ENCODE measurements at places on chromosomes 16 and 17. TPM values are rescaled to one million over a fixed set of nuclear protein-coding genes. Genes with fewer than 3 reads are reported as not detected.

- no peak for DNase-seq
Observed at GRCh38 chr17:66747578-66748275, 87.2 kb upstream of the CACNG5 start.

The RPH3AL gene
- total RNA-seq: 9.9 TPM

The CLEC18C gene
- 0.29 TPM for total RNA-seq

The GRAPL gene
- 6.5 TPM for total RNA-seq

The CHMP1A gene
- 134 TPM for total RNA-seq

DNA sequence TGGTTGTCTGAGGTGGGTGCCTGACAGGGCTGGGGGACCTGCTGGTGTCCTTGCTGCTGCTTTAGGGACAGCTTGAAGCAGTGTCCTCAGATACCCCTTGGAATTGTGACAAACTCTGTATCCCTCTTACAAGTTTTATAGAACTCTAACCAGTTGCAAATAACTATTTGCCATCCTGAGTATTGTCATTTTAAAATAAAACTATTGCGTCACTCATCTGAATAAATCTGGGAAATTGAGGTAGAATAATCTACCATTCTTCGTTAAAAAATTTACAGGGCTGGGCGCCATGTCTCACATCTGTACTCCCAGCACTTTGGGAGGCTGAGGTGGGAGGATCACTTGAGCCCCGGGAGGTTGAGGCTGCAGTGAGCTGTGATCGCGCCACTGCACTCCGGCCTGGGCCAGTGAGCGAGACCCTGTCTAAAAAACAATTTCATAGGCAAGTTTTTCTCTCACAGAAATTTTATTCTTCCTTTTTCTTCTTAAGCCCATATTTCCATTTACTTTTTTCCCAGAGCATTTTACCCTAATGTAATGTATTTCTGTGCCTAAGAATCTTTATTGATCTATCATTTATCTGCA, 14.2 kb downstream of the ZNF750 start:
- no peak for DNase-seq

- no peak for DNase-seq
Observed at GRCh38 chr17:33385713-33386112, 92.6 kb upstream of the ASIC2 start.

- DNase-seq: no peak
Observed at GRCh38 chr17:57534863-57535248, 210.2 kb downstream of the CCDC182 start.

GRCh38 chr16:46648656-46649055, 27.5 kb upstream of the SHCBP1 start:
- DNase-seq: no peak

DNA sequence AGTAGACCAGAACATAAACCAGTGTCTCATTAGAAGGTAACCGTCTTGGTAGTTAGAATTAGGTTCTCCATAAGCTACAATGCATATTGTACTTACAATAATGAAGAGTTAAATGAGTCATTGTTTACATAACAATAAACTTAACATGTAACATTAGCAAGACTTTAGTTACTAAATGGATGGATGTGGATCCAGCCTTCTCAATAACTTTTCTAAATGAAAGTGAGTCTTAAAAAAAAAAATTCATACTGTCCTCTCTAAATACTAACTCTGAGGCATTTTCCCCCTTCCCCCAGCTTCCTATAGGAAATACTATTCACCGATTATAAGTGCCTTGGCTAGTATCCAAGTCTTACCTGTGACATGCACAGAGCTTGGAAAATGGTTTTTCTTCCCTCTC, 155.3 kb downstream of the CYB561 start:
- no peak for DNase-seq

GRCh38 chr17:76239538-76240274, 587 bp downstream of the RNF157 start:
- no peak for DNase-seq

- DNase-seq: no peak
Observed at GRCh38 chr17:41052566-41052965, 2.5 kb downstream of the KRTAP2-2 start.

The BEAN1 gene
- not detected for total RNA-seq

DNA sequence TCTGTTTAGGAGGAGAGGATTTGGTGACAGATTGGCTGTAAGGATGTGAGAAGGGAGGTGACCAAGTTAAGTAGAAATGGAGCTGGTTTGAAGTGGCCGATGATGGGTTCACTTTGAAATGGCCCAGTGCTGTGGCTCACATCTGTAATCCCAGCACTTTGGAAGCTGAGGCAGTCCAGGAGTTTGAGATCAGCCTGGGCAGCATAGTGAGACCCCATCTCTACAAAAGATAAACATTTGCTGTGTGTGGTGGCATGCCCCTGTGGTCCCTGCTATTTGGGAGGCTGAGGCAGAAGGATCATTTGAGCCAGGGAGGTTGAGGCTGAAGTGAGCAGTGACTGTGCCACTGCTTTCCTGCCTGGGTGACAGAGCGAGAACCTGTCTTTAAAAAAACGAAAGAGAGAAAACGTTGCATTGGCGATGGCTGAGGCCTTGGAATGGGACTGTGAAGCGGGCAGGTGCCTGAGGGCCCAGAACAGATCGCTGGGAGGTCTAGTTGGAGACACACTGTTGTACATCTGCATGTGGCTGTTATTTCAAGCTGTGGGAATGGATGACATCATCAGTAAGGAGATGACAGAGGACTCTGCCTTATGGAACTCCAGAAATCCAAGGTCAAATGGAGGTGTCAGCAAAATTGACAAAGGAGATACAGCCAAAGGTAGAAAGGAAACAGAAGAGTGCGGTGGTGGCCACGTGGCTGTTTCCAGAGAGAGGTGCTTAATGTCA, 5.5 kb downstream of the COG1 start:
- DNase-seq: no peak

DNA sequence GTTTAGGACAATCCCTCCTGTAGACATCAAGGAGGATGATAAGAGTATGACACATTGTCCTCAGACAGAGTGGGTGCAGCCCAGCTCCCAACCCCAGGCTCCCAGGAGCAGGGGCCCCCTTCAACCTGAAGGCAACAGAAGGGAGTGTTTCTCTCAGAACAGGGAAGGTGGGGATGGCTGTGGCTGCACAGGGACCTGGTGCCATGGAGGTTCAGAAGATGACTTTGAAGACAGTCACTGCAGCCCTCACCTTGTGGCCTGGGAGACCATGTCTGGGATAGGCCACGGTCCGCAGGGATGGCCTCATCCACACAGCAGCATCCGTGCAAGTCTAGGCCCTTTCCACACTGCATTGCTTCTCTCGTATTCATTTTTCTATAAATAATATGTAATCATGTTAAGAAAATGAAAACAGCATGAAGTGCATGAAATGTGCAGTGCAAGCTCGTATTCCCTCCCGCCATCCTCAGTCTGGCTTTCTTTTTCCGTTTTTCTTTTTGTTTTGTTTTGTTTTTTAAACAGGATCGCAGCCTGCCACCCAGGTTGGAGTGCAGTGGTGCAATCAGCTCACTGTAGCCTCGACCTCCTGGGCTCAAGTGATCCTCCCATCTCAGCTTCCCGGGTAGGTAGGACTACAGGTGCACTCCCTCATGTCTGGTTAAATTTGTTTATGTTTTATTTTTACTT, 71.1 kb downstream of the METRNL start:
- DNase-seq: no peak

- DNase-seq: no peak
Observed at GRCh38 chr16:72422308-72422897, 250.4 kb upstream of the PMFBP1 start.

DNA sequence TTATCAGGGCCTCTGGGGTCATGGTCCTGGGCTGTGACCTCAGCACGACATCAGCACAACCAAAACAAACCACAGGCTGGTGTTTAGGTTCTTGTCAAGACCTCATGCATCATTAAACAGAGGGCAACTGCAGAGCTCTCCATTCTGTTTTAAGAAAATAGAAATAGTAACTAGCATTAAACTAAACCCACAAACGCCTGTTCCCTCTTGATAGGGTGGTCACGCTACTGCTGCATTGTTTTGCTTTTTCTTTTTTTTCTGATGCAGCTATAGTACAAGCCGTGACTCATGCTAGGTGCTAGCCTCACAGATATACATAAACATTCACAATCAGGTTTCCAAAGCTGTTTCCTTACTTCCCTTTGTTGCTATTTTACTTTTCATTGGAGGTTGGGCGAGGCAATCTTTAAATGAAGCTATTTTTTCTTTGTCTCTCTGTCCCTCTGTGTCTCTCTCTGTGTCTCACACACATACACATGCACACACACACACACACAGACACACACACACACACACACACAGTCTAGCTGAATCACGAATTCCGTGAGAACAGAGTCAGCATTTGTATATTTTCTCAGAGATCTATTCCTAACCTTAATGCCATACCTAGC, 310.3 kb downstream of the CDH13 start:
- DNase-seq: peak; percentile 37

DNA sequence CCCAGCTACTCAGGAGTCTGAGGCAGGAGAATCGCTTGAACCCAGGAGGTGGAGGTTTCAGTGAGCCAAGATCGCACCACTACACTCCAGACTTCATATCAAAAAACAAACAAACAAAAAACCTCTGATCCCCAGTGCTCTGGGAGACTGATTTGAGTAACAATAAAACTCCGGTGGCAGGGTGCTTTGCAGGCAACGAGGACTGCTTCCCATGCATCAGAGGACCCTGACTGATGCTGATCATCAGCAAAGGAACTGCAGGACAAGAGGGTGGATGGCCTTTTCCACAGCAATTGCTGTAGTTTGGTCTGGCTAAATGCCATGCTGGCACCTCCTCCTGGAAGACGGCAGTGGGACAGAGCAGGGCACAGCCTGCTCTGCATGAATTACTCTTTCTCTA, 6.4 kb upstream of the SLC39A11 start:
- DNase-seq: no peak

DNA sequence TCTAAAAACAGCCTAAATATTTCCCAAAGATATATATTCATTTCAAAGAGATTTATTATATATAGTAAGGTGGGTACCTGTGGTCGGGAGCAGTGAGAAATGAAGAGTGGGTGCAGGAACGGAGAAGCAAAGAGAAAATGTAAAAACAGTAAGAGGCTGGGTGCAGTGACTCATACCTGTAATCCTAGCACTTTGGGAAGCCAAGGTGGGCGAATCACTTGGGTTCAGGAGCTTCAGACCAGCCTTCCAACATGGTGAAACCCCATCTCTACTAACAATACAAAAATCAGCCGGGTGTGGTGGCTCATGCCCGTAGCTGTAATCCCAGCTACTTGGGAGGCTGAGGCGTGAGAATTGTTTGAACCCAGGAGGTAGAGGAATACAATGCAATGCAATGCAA, 257.1 kb downstream of the BCAS3 start:
- DNase-seq: no peak

The MMP2 gene
- not detected for total RNA-seq

DNA sequence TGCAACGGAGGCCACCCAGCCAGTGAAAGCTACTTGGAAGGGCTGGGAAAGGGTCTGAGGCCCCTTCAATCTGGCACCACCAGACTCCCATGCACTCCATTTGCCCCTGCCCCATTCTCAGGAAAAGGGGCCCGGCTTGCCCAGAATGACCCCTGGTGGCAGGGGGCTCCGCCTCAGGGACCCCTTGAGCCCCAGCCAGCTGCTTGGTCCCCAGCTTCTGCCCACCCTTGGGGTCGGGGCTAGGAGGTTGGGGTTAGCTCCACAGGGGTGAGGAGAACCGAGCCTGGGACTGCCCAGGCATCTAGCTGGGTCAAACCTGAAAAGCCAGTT, 1.3 kb downstream of the RHBDF1 start:
- no peak for DNase-seq

DNA sequence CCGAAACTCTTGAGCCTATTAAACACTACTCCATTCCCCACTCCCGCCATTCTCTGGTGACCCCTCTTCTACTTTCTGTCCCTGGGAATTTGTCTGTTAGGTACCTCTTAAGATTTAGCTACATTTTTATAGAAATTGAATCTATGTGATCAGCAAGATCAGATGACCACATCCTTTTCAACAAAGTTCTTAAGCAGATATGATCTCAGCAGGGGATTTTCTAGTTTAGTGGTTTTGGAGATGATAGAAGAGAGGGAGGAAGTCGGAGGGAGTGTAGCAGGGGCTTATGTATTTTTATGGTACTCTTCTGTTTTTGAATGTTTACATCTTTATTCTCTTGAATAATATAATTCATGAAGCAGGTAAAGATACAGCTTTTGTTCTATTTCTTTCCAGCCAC, 40.8 kb downstream of the RPA1 start:
- DNase-seq: no peak

GRCh38 chr16:57996406-57997175, 3.9 kb downstream of the ZNF319 start:
- no peak for DNase-seq

DNA sequence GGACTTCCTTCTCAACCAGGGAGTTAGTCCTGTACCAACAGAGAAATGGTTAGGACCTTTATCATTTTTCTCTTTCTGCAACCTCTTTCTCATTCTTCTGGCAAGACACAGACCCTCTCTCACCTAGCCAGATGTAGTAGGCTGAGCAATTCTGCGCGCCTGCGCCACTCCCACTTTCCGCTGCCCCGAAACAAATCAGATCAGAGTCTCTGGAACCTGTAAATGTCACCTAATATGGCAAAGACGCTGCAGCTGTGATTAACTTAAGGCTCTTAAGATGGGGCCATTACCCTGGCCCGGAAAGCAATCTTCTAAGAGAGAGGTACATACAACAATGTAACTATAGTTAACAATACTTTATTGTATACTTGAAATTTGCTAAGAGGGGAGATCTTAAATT, 94.3 kb upstream of the ASIC2 start:
- no peak for DNase-seq

- DNase-seq: no peak
Observed at GRCh38 chr16:88368994-88369393, 13.8 kb upstream of the ZNF469 start.

GRCh38 chr17:83115202-83115651, 35.8 kb downstream of the METRNL start:
- no peak for DNase-seq

The KRT31 gene
- not detected for total RNA-seq

The KRTAP4-9 gene
- total RNA-seq: not detected

The STRADA gene
- total RNA-seq: 83.1 TPM

DNA sequence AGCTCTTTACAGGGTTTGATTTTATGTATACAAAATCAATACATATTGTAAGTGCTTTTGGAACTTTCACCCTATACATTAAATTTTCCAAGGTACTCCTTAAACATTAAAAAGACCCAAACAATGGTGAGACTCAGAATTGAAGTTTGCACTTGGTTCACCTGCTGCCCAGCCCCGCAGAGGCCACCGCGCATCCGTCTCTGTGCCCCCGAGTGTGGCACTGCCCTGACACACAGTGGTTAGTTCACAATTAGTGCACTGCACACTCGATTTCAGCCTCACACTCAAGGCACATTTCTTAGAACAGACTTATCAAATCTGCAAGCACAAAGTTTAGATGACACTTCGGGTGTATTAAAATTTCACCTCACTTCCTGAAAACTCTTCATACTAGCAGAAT, 38.3 kb downstream of the USP7 start:
- no peak for DNase-seq

The FNDC8 gene
- total RNA-seq: not detected

DNA sequence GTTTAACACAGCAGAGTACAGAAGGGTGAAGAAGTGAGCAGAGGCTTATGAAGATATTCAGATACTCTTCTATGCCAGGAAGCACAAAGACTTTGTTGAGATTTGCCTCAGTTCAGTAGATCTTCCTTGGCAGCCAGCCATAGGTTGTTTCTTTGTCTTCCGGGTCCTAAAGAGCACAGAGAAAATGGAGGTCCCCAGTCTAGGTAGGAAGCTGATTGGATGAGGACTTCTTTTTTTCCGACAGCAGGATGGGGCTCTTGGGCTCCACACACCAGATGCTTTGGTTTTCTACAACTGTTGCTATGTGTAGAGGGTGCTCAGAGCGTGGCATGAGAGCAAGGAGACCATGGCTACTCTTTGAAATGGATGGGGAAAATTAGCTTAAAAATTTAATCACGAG, 8.3 kb upstream of the CDC6 start:
- no peak for DNase-seq

The BIRC5 gene
- total RNA-seq: 1.2 TPM

All from natural killer cell (primary cell).